ENCODE measurements at places on chromosomes 1 and 21.

- no peak for DNase-seq
Measured at GRCh38 chr1:161084597-161084988, 4.8 kb downstream of the NECTIN4 start.

DNA sequence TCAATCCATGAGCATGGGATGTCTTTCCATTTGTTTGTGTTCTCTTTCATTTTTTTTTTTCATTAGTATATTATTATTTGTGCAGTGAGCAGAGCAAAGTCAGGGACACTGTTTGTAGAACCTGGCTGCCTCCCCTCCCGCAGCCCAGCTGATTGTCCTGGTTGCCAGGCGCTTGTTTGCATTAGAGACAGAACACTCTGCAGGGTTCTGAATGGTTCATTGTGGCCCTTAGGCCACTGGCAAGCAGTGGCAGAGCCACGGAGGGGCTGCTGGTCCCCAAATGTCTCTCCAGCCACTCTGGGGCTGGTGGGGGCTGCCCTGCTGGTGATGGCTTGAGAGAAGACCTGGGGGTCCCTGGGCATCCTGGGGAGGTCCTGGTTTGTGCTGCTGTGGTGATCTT lies 29.0 kb downstream of the ETS2 start:
- no peak for DNase-seq

GRCh38 chr1:235835226-235835625 lies 31.5 kb downstream of the LYST start:
- DNase-seq, result no peak

DNA sequence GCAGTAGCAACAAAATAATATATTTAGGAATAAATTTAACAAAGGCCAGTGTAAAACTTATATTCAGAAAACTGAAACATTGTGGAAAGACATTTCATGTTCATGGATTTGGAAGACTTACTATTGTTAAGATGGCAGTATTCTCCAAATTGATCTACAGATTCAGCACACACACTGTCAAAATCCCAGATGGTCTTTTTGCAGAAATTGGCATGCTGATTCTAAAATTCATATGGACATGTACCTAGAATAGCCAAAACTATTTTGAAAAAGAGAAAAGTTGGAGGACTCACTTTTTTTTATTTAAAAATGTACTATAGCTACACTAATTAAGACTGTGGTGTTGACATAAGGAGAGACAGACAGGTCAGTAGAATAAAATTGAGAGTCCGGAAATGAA lies 32.0 kb upstream of the SH3D21 start:
- DNase-seq, result no peak

DNA sequence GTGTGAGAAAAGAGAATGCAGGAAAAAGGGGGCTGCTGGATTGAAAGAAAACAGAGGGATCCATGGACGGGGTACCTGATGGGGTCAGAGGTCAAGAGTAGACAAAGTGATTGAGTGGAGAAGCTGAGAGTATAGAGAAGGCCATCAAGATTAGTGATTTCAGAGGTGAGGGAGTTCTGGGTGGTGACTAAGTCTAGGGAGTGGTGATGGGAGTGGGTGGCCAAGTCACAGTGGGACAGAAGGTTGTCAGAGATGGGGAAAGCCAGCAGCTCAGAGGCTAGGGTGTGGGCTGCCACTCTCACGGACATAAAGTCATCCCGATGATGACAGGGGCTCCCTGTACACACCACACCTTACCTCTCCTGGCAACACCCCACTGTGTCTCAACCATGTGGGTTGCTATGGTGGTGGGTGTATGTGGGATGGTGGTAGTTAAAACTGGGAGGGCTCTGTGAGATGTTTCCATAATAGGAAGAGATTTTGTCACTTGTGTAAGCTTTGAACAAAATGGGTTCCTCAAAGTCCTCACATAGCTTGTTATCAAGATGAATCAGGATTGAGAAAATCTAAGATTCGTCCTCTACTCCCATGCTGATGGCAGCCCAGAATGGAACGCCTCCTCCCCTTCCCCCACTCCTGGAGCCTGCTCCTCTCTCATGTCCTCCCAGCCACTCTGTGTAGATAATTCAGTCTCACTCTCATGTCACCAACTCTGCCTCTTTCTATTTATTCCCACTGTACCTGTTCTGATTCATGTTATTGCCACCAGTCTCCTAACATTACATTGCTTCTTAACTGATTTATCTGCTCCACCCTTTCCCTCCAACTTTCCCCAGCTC lies 20.3 kb upstream of the CSF1 start:
- DNase-seq, result peak; percentile 14

DNA sequence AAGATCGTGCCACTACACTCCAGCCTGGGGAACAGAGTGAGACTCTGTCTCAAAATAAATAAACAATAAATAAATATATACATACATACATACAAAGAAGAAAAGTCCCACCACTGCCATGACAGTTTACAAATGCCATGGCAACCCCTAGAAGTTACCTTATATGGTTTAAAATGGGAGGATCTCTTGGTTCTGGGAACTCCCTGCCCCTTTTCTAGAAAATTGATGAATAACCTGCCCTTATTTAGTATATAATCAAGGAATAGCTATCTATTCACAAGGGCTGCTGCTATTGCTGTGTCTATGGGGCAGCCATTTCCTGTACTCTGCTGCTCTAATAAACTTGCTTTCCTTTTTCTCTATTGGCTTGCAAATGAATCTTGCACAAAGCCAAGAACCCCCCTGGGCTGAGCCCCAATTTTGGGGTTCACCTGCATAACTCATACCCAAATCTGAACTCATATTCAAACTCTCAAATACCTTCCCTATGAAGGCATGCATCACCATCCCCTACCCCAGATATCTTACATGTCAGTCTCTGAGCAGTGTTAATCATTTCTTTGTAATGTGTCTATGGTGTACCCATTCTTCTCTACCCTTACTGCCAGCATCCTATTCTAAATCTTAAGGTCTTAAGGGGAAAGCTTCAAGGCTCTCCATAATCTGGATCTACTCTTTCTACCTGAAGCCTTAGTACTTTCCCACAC lies 9.0 kb downstream of the GON4L start:
- no peak for DNase-seq
